Kidney glomerular epithelial cell (primary cell): ENCODE measurements at places on chromosomes 7 and 10.

- DNase-seq = no peak
Measured at GRCh38 chr10:123148414-123149161, 652 bp downstream of the HMX2 start.

GRCh38 chr10:103123282-103124024 lies 69.6 kb downstream of the NT5C2 start:
- no peak for DNase-seq

GRCh38 chr10:5607594-5607993 lies 58.8 kb downstream of the ASB13 start:
- no peak for DNase-seq

DNA sequence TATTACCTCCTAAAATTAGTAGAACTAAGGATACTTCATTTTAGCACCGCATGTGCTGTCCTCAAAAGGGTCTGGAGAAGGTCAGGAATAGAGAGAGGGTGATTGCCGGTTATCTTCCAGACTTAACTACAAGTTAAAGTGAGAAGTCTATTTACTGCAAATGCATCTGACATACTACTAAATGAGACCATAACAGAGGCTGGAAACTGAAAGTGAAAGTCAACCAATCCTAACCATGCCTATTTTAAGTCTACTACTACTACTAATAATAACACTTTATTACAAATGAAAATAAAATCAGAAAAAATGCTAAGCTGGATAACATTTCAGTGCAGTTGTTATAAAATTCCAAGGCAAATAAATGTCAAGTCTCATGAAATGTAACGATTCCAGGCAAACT lies 244.7 kb downstream of the KIF20B start:
- no peak for DNase-seq

- peak; percentile 63 for DNase-seq
Measured at GRCh38 chr7:88243345-88243909, 23.6 kb upstream of the SRI start.

DNA sequence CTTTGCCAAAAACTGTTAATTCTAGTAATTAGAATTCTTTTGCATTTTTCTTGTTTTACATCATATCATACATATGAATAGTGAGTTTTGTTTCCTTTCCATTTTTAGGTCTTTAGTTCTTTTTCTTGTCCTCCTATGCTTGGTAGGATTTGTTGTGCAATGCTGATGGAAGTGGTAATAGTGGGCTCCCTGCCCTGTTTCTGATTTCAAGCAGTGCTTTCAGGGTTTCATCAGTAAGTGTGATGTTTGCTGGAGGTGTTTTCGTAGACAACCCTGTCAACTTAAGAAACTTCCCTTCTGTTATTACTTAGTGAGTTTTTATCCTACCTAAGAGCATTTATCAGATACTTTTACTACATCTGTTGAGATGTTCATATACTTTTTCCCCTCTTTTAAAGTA lies 50.5 kb downstream of the CSGALNACT2 start:
- DNase-seq = no peak

DNA sequence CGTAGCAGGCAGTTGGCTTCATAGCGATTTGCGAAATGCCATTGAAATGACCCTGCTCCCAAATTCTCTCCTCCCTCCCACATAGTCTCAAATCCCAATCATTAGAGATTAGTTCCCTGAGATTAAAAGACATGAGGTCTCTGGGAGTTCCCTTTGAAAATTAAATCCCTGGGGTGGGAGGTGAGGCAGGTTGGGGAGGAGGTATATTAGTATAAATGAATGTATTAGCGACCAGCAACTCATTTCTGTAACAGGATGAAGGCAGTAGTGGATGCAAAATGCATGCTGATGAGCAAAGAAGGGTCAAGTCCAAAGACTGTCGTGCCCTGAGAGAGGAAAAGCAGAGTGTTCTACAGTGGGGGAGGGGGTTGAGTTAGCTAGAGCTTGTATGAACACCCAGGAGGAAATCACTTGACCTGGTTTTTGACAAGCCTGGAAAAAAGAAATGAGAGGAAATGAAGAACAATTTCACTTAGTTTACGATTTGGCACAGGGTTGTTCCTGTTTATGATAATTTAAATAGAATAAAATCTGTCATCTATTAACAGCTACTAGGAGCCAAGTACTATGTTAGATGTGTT lies 79.6 kb upstream of the MTPN start:
- DNase-seq = no peak

DNA sequence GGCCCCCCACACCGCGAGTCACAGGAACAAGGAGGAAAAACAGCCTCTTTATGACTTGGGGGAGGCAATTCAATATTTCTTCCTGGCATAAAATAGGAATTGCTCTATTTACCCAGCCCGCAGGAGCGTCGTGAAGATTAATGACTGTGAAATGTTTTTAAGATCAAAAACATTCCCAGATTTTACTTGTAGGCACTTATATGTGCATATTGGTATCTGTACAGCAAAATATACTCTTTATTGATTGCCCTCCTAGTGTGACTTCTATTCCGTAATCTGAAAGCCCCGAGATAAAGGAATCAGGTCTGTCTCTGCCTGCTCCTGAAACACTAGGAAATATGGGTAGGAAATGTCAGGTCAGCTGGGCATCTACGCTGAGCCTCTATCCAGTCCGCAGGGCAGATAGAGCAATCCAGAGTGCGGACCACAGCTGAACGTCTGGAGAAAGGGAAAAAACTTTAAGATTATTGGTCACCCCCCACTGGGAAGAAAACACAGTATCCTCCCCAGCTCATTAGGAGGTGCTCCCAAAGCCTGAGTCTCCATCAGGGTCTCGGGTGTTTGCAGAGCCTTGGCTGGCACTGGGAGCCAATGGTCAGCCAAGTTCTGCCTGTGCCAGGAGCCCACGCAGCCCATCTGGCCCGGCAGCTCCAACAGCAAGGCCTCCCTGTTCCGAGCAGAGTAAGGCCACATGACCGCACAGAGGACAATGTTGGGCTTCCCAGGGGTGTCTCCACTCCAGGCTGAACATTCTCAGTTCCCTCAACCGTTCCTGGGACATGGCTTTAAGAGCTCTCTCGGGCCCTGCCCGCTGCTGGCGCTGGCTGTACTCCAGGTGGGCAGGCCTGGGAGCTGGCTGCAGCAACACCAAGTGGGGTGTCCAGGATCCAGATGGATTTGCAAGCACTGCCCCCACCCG lies 7.7 kb downstream of the CTBP2 start:
- DNase-seq = peak; percentile 39

DNA sequence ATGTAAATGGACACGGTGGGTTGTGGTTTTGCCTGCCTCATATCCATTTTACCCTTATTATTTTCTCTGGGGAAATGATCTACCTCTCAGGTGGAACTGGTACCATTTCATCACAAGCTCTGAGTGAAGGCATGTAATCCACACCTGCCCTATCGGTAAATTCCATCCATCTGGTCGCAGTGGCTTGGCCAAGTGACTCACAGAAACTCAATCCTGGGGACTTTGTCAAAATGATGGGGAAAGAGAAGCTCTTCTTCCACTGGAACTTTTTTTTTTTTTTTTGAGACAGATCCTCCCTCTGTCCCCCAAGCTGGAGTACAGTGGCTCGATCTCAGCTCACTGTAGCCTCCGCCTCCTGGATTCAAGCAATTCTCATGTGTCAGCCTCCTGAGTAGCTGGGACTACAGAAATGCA lies 48.2 kb upstream of the ANKRD1 start:
- DNase-seq = no peak

GRCh38 chr10:116737627-116738327 lies 4.6 kb downstream of the HSPA12A start:
- no peak for DNase-seq

GRCh38 chr10:6195846-6196245 lies 6.9 kb upstream of the PFKFB3 start:
- no peak for DNase-seq

DNA sequence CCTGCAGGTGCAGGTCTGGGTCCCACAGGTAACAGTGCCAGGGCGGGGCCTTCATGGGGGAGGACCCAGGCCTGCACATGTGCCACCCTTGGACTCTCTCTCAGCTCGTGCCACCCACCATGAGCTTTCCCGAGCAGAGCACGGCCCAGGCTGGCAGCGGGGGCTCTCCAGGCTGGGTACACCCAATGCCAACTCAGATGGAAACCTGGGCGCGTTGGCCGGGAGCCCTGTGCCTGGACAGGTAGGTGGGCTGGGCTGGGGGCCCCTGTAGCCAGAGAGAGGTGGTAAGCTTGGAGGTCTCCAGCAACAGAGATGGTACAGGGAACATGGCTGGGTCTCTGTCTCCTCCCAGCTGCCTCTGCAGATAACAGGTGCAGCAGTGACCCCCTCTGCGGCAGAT lies 69.9 kb upstream of the ADARB2 start:
- no peak for DNase-seq

GRCh38 chr7:6228361-6229229 lies 43.8 kb downstream of the CYTH3 start:
- DNase-seq = no peak

DNA sequence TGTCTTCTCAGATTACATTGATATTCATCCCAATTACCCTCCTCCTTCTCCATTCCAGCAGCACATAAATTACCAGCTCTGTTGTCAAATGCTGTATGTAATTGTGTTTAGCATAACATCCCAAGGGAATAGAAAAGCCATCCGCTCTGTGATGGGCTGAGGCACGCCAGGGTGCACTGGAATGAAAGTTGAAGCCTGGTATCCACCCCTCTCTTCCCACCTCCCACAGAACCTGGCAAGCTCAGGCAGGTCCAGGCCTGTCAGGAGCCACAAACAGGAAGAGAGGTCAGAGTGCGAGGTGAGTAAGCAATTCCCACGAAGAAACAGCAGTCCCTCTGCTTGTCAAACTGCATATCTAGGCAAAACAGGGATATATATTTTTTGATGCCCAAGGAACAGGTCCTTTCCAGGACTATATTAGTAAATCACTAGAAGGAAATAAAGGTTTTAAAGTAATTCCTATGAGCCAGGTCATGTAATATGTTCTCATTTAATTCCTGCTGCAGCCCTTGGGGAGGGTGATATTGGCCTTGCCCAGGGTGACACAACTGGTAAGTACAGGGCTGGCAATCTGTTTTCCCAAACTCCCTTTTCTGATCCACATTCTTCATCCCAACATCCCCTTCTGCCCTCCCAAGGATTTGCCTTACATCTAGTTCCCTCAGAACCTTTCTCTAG lies 155.6 kb upstream of the GHITM start:
- peak; percentile 68 for DNase-seq

- DNase-seq = no peak
Measured at GRCh38 chr7:5237286-5237685, 45.5 kb upstream of the SLC29A4 start.

- no peak for DNase-seq
Measured at GRCh38 chr10:59243611-59244195, 67.3 kb downstream of the PHYHIPL start.

DNA sequence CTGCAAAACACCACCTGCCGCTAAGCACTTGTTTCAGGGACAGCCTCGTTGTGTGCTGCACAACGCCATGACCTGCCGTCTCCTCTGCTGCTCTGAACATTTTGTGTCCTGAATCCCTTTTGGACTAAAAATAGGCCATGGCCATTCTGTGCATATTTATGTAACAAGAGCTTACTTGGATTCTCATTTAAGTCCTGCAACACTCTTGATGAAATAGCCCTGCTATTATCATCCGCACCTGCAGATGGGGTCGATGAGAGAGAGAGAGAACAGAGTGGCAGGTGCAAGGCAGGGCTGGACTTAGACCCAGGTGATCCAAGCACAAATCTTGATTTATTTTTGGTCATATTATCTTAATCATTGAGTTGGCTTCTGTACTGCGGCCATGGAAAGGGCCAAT lies 121.2 kb upstream of the PRKCQ start:
- DNase-seq = no peak

DNA sequence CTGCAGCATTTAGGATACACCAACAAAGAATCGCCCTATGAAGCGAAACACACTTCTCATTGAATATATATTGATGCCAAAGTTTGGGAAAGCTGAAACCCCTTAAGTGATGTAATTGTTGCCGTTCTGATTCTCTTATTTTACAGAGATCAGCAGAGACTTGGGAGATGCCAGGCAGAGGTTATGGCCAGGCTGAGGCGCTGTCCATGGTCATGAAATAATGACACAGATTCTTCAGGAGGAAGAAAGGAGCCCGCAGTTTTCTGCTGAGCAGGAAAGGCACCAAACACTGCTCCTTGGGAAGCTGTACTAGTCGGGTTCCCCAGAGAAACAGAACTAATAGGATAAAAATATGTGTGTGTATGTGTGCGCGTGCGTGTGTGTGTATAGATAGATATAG lies 566.0 kb downstream of the CALN1 start:
- no peak for DNase-seq

DNA sequence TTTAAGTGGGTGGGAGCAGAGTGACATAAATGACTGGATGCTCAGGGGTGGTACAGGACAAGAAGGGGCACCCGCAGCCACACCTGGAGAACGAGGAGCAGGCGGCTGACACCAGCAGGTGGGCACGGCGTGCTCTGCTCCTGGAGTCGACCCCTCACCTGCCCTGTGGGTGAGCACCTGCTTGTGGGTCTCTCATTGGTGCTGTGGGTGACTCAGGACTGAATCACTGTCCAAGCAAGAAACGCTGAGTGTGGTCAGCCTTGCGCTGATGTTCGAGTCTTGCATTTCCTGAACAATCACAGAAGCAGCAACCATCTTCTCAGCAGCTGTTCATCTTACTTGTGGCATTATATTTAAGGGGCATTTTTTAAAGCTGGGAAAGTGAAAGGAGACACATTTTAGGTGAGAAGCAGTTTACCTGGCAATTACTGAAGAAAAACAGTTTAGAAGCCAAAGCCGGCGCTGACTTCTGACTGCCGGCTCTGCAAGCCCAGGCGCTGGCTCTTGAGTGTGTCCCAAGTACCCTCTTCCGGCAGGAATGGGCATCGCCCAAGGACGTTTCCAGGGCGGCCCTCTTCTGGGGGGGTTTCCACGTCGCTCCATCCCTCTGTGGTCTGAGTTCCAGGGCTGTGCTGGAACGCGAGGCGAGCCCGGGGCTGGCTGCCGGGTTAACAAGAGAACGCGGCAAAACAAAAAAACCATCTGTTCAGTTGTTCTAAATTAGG lies 145.2 kb upstream of the PFKP start:
- DNase-seq = peak; percentile 13

DNA sequence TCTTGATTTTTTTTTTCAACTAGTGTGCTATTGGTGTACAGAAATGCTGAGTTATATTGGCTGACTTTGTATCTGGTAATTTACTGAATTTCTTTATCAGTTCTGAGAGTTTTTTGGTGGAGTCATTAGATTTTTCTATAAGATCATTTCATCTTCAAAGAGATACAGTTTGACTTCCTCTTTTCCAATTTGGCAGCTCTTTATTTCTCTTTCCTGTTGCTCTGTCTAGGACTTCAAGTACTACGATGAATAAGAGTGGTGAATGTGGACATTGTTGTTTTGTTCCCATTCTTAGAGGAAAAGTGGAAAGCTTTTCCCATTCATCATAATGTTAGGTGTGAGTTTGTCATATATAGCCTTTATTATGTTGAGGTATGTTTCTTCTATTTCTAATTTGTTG lies 50.2 kb downstream of the LOXL4 start:
- no peak for DNase-seq
